ENCODE measurements at places on chromosomes 4 and X.
A peak's percentile ranks its signal among the peaks of the same experiment; 100 is the strongest.

GRCh38 chr4:89413518-89413917, 105.9 kb upstream of the GPRIN3 start:
- DNase-seq: no peak

- DNase-seq: no peak
Measured at GRCh38 chr4:41119867-41120295, 94.5 kb downstream of the APBB2 start.

DNA sequence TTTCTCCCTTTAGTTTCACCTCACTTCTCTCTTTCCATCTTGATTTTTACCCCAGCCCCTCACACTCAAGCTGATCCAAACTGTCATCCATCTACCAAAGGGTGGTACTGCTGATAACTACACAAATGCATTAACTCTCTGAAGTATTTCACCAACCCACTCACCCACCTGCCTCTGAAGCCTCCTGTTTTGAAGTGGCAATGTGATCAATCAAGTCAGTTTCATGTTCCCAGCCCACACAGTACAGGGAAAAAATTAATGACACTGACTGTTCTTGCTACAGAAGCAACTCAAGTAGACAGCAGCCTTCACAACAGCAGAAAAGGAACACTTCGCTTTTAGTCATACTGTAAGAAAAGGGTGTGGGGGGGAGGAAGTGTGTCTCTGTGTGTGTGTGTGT, 183.0 kb upstream of the NOCT start:
- no peak for DNase-seq

DNA sequence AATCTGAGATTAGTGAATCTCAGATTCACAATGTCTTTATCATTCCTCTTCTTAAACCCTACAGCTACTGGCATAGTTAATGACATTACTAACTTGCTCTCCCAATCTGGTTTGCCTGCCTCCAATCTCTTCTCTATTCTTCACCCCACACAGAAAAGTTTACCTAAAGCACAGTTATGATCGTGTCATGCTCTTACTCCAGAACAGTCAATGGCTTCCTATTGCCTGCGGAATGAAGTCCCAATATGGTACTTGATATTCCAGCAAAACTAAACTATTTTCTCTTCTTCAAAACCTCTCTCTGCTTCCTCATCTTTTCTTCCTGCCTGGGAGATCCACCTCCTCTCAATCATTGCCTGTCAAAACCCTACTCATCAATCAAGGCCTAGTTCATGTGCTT, 3.4 kb upstream of the PRPS1 start:
- no peak for DNase-seq

GRCh38 chrX:133923548-133923947, 61.8 kb downstream of the GPC3 start:
- no peak for DNase-seq

GRCh38 chrX:105463473-105463872, 243.0 kb upstream of the TEX13A start:
- no peak for DNase-seq

DNA sequence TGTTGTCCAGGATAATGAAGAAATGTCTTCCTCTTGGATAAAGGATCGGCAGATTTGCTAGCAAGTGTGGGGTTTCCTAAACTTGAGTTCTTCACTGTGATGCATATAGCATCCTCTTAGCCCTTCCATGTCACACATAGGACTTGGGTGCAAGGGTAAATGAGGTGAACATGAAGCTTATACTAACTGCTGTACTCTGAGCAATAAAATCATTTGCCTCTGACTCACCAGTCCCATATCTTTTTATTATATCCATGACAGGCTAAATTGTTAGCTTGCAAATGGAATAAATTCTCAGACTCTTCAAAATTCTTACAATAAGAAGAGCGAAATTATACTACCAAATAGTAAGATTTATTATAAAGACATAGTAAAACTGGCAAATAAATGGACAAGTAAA, 14.7 kb upstream of the TBC1D1 start:
- no peak for DNase-seq

GRCh38 chrX:1385253-1386223, 6.4 kb downstream of the SLC25A6 start:
- DNase-seq: no peak

DNA sequence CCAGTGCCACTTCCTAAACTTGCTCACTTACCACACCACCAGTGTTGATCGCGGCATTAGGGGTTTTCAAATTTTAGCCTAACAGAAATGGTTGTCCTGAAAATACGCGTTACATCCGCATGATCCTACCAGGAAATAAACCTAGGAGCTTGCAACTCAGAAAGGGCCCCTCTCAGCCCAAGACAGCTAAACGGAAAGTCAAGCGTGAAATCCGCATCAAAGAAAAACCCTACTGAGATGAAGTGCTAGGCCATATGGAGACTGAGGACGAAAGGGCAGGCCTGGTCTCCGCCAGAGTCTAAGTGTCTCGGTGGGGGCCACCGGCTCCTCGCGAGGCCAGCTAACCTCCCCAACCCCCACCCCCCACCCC, 626 bp downstream of the YTHDC1 start:
- peak; percentile 38 for DNase-seq

DNA sequence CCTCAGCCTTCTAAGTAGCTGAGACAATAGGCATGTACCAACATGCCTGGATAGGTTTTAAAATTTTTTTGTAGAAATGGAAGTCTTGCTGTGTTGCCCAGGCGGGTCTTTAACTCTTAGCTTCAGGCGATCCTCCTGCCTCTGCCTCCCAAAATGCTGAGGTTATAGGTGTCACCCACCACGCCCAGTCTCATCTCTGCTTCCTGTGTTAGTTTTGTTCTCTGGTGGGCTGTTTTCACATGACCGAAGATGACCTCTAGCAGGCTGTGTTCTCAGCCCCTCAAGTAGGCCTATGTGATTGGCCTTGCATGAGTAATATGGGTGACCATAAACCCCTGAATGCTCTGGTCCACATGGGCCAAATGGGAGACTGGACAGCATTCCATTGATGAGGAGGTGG, 56.8 kb upstream of the MSANTD1 start:
- DNase-seq: no peak

- no peak for DNase-seq
Measured at GRCh38 chrX:16924631-16925480, 21.6 kb upstream of the REPS2 start.

- DNase-seq: no peak
Measured at GRCh38 chr4:3111461-3111860, 37.0 kb downstream of the HTT start.

- no peak for DNase-seq
Measured at GRCh38 chr4:54779036-54779435, 121.3 kb downstream of the KIT start.

DNA sequence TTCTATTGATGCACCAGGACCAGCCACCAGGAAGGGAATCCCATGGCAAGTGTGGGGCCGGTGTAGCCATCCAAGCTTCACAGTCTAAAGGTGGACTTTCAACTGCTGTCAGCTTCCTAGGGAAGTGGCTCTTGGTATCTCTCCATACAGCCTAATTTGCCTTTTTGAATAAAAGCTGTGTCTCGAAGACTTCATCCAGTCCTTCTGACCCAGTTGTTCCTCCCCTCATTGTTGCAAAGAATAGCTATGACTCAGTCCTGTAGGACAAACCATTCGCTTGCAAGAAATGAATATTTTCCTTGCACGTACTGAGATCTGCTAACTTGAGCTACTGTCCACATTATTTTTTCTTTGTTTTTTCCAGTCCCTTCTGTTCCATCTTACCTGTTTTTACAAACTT, 145.1 kb upstream of the CTSO start:
- no peak for DNase-seq

- DNase-seq: no peak
Measured at GRCh38 chr4:13537832-13538177, 6.5 kb downstream of the NKX3-2 start.

DNA sequence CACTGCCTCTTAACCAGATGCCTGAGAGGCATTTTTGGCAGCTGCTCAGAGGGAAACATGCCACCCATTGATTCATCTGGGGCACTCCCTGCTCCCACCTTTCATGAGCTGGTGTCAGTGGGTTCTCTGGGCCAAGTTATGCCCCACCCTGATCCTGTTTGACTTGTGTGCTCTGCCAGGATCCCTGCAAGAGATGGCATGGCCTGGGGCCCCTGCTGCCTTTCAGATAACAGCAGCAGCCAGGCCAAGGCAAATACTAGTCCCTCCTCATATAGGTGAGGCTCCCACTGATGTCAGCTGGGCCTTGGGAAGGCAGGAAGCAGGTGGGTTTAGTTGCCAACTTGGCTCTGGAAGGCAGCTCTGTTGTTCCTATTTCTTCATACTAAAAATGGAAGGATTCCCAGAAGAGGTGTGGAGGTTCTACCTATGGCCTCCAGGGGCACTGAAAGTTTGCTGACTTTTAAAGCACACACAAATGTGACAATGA, 192.9 kb upstream of the RBPJ start:
- DNase-seq: no peak

- DNase-seq: no peak
Measured at GRCh38 chr4:39021631-39022030, 10.6 kb downstream of the TMEM156 start.

DNA sequence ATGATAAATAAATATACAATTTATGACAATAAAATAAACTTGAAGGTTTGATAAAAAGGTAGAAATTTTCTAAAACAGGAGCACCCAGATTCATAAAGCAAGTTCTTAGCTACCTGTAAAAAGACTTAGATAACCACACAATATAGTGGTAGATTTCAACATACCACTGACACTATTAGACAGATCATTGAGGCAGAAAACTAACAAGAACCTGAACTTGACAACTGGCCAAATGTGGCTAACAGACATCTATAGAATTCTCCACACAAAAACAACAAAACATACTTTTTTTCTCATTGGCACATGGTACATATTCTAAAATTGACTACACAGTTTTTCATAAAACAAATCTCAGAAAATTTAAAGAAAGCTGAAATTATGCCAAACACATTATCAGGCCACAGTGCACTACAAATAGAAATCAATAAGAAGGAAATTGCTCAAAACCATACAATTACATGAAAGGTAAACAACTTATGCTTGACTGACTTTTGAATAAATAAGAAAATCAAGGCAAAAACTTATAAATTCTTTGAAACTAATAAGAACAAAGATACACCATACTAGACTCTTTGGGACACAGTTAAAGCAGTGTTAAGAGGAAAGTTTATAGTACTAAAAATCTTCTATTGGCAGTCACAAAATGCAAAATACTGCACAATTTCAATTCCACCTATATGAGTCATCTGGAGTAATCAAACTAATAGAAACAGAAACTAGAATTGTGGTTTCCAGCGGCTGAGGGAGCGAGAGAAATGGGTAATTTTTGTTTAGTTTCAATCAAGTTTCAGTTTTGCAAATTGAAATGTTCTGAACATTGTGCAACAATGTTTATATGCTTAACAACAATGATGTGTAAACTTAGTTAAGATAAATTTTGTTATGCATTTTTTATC, 925.6 kb downstream of the SH3BGRL start:
- DNase-seq: no peak

DNA sequence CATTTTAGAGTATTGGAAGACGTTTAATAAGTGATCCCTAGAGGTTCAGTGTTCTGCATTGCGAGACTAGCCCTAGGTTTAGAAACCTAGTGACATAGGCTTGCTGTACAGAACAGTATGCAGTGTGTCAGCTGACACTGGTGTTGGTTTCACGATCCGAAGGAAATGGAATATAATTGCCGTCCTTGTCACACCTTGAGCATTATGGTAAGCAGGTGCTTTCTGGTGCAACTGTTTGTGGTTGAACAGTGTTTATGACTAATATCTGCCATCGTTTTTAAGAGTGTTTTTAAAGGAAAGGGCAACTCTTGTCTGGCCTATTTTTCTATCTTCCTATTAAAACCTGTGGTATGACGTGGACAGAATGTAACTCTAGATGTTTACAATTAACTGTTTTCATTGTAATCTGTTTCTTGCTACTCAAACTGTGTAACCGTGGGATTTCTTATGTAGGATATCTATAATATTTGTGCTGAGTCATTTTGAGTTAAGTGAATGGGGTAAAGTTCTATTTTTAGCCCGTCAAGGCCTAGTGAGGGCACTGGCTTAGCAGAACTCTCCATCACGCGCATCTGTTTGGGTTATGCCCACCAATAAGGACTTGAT, 53.8 kb upstream of the TBC1D14 start:
- DNase-seq: no peak

DNA sequence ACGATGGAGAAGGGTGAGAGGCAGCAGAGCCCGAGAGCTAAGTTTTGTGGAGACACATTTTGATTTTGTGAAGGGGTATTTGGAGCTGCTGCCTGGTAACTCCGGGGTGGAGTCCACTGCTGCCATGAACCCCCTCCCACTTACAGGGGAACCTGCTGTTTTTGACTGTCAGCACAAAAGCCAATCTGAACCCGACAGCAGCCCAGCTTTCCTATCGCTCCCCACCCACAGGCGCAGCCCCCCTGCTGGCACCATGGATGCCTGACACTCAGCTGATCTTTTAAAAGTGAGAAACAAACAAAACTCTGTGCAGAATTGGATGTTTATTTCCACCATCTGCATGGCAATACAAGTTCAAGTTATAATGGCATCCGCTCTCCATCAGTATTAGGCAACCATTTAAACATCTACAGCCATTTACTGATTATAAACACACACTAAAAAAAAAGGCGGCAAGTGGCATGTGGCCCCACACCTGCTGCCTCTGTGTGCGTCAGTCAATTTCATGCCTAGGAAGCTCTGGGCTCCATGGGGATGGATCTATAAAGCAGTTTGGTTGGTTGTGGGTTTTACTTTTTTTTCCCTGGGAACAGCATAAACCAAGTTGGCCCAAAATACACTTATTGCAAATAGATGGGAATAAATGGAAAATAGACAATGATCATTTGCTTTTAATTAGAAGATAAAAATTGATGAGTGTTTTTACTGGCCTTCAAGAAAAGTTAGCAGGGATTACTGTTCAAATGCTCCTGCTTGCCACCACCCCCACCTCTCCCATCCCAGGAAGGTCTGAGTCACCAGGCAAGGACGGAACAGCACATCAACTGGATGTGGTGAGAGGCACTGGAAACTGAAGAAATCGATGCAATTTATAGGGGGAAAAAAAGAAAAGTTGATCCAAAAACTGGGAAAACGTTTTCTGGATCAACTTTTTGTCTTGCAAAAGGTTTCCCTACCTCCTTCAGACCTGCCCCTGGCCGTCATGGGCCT, 46.0 kb downstream of the SEPSECS start:
- DNase-seq: no peak

- DNase-seq: peak; percentile 2
Measured at GRCh38 chr4:156838761-156839160, 132.8 kb downstream of the PDGFC start.

DNA sequence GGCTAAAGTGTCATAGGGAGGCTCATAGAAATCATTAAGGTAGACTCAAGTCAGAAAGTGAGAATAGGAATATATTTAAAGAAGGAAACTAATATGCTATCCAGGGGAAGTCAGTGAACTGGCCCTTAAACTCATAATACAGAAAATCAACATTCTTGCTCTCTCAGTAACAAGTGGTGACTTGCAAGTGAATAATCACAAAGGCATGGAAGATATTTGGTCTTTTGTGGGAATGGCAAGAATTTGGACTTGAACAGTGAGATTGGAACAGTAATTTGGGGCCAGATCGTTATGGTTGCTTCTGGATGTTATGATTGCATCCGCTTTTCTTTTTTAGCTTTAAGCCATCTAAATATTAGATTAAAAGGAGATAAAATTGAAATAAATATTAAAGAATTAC, 103.8 kb downstream of the TBC1D19 start:
- DNase-seq: no peak

Data from foreskin melanocyte (primary cell).